Stimulated activated CD4-positive, alpha-beta T cell treated with anti-CD3 and anti-CD28 coated beads, Interleukin-1b, Interleukin-23, amount 100 ng/mL, for 1 hour (primary cell): ENCODE measurements at places on chromosomes 1 and 21.

- no peak for DNase-seq
Observed at GRCh38 chr1:30758785-30759380, 1.3 kb upstream of the LAPTM5 start.

DNA sequence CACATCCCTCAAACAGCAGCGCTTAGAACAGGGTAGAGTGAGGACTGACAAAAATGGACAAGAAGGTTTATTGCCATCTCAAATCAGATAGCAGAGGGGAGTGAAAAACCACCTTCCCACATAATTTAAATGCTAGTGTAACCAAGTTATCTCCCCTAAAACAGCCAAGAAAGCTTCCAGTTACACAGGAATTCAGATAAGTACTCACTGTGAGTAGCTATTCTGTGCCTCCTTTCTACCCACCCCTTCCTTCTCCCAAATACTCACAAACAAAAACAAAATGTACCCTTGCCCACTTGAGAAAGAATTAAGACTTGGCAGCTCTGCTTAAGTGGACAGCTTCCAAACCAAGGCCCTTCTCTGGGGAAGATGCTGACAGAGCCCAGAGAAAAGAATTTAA lies 9.1 kb downstream of the OTUD7B start:
- no peak for DNase-seq

GRCh38 chr21:43687566-43688399 lies 28.4 kb downstream of the RRP1B start:
- DNase-seq = no peak

DNA sequence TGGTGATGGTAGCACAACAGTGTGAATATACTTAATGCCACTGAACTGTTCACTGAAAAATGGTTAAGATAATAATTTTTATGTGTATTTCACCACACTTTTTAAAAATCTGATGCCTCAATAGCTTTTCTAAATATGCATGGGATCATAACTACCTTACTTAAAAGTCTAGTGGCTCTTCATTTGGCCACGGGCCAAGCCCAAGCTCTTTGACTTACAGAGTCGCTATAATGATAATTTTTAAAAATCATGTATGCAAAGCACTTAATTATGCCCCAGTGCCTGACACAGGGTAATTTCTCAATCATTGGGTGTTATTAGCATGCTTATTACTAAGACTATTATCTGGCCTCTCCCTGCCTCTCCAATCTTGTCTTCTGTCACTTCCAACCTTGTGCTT lies 7.6 kb upstream of the CNN3 start:
- no peak for DNase-seq

- DNase-seq = no peak
Observed at GRCh38 chr1:91797164-91797563, 88.8 kb downstream of the TGFBR3 start.

- DNase-seq = no peak
Observed at GRCh38 chr1:229507502-229507901, 639 bp downstream of the NUP133 start.

DNA sequence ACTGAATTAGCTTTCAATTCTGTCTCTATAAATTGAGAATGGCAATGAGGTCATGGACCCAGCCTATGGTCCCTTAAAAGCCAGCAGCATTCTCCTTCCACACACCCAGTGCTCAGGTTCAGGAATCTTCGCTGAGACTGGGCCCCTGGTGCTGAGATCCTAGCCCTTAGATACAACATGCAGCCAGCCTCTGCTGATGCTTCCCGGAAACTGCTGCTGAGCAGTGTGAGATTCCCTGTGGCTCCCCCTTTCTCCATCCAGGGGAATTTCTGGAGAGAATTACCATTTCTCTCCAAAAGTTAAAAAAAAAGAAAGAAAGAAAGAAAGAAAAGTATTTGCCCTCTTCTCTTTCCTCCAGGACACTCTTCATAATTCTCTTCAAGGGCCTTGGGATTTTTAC lies 31.7 kb upstream of the RALGPS2 start:
- DNase-seq = no peak

- no peak for DNase-seq
Observed at GRCh38 chr1:25106352-25106751, 126.0 kb downstream of the SYF2 start.

DNA sequence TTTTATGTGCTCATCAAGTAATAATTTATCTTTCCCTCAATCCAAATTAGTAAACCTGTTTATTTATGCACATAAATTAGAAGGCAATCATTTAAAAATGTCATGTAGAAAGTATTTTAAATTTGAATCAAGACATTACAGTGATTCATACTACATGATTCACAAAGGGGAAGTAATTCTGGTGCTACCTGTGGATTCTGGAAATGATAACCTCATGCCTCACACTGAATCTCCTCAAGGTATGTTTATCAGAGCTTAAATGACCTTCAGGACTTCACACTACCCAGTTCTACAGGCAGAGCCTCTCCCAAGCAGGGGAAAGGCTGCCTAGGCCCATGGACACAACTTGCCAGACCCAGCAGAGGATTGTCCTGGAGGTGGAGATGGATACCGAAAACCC lies 25.2 kb upstream of the TDRD10 start:
- no peak for DNase-seq

- no peak for DNase-seq
Observed at GRCh38 chr1:1351511-1352427, 2.6 kb upstream of the DVL1 start.

DNA sequence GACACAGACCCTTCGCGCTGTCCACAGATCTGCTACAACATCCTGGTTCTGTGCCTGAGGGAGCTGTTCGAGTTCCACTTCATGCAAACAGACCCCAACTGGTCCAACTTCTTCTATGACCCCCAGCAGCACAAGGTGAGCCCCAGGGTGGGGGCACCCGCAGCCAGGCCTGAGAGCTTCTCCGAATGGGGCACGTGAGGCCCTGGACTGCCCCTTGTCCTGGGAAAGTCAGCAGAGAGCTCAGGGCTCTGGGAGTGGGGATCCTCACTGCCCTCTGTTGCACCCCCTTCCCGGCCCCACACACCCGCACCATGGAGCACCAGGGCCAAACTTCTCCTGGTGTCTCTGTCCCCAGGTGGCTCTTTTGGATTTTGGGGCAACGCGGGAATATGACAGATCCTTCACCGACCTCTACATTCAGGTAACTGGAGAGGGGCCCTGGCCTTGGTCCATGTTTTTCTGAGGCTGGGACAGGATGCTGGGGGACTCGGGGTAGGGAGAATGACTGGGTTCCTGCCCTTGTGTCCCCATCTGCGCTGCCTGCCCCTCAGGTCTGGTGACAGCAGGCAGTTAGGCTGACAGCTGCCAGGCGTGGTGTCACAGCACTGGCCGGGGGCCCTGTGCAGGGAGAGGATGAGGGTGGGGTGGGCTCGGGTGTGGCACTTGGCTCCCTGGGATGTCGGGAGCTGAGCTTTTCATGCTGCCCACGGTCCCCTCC lies 44.6 kb downstream of the COQ8A start:
- no peak for DNase-seq

DNA sequence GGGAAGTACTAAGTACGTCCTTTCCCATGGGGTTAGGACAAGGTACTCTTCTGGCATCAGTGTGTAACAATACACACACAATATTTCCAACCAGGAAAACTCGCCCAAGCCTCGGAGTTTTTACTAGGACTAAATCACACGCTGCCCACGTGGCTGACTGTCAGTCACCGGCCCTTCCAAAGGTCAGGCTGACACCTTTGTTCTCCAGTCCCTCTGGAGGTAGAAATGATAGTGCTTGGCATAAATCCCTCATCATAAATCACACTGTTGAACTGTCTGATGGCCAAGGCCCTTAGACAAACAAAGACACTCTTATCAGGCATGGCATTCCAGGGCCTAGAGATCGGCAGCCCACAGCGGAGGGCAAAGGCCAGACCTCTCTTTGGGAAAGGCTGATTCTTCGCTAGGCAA lies 16.9 kb upstream of the SLAMF9 start:
- no peak for DNase-seq

GRCh38 chr1:87449348-87449963 lies 120.8 kb downstream of the LMO4 start:
- no peak for DNase-seq

DNA sequence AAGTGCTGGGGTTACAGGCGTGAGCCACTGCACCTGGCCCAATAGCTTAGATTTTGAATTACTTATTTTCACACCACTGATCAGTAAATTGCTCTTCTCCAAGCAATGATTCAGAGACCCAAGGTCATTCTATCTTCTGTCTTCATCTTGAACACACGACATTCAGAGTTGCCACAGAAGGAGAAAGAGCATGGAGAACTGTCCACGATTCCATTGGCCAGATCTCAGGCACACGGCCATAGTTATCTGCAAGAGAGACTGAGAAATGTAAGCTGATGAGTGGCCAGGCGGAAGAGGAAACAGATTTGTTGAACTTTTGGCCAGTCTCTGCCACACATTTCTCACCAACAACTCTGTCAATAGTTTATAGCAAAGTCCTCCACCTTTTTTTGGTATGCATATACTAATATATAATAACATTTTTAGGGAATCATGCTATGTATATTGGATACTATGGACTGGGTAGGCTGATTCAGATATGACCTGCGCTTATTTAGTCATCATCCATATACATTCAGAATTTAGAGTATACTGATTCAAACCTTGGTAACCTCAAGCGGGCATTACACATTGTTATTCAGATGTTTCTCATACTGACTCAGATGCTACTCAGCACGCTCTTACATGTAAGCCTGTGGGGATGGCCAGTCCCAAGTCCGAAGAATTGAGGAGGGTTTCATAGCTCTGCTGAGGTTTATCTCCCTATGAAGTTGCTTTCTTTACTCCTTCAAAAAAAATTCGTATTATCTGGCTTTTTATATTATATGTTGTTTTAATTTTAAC lies 25.5 kb upstream of the CAP1 start:
- DNase-seq = no peak

- DNase-seq = no peak
Observed at GRCh38 chr1:23177438-23178380, 9.1 kb upstream of the LUZP1 start.

DNA sequence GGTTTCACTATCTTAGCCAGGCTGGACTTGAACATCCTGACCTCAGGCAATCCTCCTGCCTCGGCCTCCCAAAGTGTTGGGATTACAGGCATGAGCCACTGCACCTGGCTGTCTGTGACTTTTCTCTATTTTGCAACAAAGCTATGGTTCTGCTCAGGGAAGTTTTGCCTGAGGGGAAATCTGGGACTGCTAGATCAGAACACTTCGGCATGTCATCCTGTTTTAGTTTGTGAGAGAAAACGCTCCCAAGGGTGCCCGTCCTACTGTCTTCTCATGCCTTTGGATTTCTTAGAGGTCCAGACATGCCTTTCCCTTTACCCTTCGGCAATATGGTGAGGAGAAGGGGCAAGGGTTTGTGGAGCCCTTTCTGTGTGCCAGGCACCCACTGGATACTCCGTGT lies 5.6 kb upstream of the CORT start:
- DNase-seq = no peak

- DNase-seq = no peak
Observed at GRCh38 chr1:19363536-19364152, 51.5 kb downstream of the SLC66A1 start.

DNA sequence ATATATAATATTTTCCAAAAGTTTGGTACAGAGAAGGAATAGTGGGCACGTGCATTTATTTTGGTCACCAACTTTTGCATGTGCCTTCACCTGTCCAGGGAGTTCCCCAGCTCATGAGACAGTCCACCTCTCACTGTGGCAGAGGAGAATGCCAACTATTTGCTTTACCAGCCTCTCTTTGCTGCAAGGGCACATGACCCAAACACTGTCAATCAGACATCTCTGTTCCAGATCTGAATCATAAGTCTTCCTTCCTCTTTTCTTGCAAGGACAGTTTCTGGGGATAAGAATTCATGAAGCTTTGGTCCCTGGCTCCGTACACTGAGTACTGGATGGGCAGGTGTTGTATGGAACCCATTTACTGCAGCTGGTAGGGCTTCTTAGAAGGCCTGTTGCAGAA lies 38.6 kb downstream of the C1orf87 start:
- no peak for DNase-seq

- no peak for DNase-seq
Observed at GRCh38 chr1:242651817-242652216, 127.3 kb upstream of the PLD5 start.

DNA sequence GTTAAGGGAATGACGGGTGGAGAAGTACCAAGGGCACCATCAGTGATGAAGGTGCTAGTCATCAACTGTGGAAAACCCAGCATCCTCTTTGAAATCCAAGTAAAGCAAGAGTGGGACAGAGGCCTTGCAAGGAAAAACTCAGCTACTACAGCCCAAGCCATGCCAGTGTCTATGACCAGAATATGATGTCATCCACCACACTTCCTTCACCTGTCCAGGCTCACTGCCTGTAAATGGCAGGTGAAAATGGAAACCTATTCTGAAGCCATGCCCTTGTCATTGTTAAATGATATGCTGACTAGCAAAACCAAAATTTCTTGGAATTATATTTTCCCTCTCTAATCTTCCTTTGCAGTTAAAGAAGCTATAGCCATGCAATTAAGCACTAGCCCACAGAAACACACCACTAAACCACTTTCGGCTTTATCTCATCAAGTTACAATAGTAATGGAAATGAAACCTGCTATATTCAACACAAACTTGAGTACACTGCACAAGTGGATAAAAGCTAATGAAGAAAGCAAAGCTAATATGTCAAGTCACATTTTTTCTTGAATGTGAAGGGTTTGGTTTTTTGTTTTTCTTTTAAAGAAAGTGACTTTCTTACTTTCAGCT lies 96.3 kb upstream of the RALGPS2 start:
- DNase-seq = no peak

GRCh38 chr1:63199706-63200335 lies 122.5 kb upstream of the FOXD3 start:
- no peak for DNase-seq

DNA sequence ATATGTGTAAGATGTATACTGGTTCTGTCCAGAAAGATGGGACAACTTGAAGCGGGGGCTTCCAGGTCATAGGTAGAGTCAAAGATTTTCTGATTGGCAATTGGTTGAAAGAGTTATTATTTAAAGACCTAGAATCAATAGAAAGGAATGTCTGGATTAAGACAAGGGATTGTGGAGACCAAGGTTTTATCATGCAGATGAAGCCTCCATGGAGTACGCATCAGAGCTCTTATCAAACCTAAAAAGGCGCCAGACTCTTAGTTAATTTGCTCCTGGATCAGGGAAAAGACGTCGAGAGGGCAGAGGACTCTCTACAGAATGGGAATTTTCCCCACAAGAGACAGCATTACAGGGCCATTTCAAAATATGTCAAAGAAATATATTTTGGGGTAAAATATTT lies 23.7 kb upstream of the ETV3 start:
- DNase-seq = no peak

- no peak for DNase-seq
Observed at GRCh38 chr1:203813581-203814341, 18.3 kb downstream of the ZBED6 start.

DNA sequence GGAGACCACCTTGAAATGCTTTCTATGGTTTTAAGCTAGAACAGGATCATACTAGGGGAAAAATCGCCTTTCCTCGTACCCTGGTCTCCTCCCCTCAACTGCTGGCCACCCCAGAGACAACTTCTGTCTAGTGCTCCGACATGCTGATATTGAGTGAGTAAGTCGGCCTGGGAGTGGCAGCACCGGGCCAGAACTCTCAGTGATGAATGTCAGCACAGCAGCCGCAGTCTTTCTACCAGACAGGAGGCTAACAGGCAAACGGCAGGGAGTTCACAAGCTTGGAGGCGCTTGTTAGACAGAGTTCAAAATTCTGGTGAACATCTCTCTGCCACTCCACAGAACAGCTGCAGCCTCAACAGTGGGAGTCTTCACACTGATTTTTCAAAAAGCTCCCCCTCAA lies 716.9 kb downstream of the ADGRL2 start:
- DNase-seq = no peak
